ENCODE measurements at places on chromosomes 12 and 14.

DNA sequence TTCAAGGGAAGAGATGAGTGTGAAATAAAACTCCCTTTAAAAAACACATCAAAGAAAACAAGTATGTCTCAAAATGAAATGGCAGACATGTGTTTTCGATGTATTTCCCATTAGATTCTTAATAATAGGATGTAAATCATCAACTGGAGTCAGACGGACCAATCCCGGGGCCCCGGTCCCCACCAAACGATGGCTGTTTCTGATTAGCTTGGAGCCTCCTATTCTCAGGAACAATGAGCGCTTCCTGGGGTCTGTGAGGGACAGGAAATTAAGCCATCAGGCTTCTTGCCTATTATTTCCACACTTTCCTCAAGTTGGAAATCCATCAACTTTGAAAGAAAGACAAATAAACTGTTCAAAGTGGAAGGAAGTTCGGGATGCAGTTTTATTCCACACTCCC is 179.4 kb downstream of the EFCAB11 start:
- no peak for DNase-seq

DNA sequence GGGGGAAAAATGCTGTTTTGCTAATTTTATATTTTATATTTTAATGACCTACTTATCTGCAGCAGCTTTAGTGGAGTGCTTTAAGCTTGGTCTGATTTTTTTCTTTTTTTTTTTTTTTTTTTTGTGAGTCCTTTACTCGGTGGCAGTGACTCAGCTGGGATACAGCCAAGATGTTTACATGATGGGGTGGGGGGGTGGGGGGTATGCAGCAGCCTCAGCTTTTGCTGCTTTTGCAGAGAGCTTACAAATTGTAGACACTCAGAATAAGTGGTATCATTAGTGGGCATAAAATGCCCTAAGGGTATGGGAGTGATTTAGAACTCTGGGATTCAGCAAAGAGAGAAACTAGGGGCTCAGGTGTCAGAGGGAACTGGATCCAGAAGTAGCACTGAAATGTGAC is 38.2 kb upstream of the ARHGAP5 start:
- no peak for DNase-seq

DNA sequence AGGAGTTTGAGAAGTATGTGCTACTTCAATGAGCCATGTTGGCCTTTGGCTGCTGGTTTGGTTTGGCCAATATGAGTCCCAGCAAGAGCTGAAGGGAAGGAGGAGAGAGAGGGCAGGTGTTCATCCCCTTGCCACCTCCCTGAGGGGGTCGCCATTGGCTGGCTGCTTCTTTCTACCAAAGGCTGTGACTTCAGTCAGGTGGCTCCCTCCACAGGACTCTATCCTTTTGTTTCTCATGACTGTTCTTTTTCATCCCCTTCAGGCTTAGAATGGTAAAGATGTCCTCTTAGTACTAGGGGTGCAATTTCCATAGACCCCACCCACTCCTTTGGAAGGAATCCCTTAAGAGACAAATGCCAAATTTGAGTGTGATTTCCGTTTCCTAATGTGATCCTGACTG is 31.2 kb upstream of the OTOGL start:
- no peak for DNase-seq

GRCh38 chr14:70317969-70318634 is 41.4 kb downstream of the COX16 start:
- DNase-seq = no peak

DNA sequence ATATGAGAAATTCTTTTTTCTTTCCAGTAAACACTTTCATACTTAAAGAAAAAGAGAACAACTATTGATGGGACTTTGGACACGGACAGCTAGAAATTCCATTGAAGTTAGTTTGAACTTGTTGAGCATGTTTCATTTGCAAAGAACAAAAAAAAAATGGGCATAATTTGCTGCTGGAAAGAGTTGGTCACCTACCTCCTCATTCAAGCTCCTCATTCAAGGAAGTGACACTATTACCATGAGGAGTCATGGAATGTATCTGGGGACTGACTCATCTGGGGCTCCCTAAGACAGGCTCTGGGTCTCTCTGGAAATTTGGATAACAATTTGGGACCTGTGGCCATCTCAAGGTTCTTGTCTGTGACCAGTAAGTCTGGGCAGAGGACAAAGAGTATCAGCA is 50.4 kb downstream of the KICS2 start:
- no peak for DNase-seq

DNA sequence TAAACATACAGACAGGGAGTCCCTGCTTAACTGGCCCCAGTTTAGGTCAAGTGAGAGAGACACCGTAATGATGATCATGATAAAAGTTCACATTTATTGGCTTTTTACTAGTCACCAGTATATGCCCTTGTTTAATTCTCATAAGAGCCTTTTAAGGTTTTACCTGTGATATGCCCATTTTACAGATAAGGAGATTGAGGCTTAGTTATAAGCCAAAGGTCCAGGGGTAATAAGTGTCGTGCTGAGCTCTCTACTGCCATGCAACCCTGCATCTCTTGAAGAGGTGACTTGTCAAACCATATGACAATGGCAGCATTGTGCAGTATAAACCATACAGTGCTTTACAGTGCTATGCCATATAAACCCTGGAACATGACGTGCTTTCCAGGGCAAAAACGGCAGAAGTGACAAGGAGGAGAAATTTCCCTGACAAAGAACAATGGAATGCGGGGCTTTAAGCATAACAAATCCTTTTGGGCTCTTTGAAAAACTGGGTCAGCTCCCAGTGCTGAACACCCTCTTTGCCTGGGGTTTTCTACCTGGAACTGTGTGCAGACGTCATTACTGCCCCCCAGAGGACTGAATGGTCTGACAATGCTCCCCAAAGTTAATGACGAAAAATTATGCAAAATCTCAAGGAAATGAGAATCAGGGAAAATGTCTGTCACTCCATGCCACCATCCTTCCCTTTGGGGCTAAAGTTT is 59.7 kb upstream of the C14orf132 start:
- no peak for DNase-seq

- no peak for DNase-seq
Observed at GRCh38 chr14:90450667-90451066, 53.8 kb downstream of the CALM1 start.

GRCh38 chr12:1882405-1882804 is 36.0 kb downstream of the CACNA2D4 start:
- DNase-seq = no peak

- no peak for DNase-seq
Observed at GRCh38 chr14:23177181-23177580, 6.3 kb downstream of the SLC7A8 start.

DNA sequence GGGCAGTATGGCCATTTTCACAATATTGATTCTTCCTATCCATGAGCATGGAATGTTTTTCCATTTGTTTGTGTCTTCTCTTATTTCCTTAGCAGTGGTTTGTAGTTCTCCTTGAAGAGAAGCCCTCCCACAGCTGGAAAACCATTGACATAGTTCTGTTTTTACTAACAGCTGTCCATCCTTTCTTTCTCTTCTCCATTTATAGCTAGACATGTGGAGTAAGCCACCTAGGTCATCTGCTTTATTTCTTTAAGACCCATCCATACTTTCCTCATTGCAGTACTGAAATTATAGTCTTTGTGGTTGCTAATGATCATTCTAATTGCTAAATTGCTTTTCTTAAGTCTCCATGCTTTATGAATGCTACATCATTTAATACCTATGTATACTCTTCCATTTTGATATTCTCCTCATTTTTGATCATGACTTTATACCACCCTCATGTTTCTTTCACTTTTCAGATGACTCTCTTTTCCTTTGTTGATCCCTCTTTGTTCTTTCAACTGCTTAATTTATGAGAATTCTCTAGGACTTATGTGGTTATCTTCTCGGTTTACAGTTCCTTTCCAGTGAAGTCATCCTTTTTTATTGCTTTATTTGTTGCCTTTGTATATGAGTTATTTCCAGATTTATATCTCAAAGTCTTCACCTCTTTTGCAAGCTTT is 114.2 kb downstream of the PCNX1 start:
- no peak for DNase-seq

DNA sequence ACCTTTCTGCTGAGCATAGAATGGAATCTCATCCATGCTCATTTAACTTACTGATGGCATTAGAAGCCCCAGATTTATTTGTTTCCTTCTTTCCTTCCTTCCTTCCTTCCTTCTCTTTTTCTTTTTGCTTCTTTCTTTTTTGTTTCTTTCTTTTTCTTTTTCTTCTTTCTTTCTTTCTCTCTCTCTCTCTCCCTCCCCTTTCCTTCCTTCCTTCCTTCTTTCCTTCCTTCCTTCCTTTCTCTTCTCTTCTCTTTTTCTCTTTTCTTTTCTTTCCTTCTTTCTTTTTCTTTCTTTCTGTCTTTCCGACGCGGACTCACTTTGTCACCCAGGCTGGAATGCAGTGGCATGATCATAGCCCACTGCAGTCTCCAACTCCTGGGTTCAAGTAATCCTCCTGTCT is 55.9 kb downstream of the C12orf75 start:
- no peak for DNase-seq

DNA sequence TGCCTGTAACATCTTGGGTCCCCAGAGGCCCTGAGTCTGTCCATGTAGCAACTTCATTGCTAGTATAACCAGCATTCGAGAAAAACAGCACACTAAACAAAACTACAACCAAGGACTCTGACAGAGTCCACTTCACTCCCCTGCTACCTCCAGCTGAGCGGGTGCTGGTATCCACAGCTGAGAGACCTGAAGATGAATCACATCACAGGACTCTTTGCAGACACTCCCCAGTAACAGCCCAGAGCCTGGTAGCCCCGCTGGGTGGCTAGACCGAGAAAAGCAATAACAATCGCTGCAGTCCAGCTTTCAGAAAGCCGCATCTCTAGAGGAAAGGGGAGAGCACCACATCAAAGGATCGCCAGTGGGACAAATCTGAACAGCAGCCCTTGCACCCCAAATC is 9.0 kb upstream of the IQSEC3 start:
- DNase-seq = no peak

DNA sequence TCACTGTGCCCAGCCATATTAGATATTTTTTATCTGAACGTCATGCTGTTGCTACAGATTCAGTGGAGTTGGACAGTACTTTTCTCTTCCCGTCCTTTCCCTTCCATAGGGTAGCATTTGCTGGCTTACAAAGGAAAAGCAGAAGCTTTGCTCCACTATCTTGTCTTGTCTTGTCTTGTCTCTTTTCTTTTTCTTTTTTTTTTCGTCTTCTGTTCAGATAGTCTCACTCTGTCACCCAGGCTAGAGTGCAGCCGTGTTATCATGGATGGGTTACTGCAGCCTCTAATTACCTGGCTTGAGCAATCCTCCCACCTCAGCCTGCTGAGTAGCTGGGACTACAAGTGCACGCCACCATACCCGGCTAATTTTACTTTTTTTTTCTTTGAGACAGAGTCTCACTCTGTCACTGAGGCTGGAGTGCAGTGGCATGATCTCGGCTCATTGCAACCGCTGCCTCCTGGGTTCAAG is 21.1 kb downstream of the OR10G3 start:
- no peak for DNase-seq

DNA sequence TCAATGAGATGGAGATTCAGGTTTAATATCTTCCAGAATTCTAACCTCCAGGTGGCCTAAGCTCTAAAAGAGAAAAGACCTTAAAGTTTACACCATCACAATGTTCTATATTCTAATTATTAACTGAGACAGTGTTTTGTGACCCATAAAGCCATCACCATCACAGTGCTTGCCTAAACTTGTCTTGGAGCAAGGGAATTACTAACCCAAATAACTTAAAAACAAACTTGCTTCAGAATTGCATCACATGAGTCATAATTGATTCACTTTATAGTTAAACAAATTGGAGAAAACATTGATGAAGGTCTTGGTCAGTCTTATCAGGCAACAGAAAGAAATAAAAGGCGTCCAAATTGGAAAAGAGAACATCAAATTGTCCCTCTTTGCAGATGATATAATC is 54.5 kb upstream of the ALG10 start:
- no peak for DNase-seq

DNA sequence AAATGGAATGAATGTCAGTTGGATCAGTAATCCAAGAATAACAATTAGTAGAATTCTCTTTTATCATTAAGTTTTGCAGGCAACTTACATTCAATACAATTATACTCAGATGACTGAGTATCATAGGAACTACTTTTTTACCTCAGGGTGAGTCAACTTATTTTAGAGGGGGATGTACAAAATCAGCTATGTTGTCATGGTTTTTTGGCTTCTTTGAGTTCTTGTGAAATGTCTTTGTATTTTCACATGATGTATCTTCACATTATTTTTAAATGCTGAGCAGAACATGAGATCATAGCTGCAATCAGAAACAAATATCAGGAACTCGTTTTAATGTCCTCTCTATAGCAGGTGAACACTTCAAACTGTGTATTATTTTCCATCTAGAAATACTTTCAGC is 65.3 kb upstream of the PTPRR start:
- DNase-seq = no peak

GRCh38 chr12:66636771-66637170 is 42.1 kb downstream of the GRIP1 start:
- DNase-seq = no peak

DNA sequence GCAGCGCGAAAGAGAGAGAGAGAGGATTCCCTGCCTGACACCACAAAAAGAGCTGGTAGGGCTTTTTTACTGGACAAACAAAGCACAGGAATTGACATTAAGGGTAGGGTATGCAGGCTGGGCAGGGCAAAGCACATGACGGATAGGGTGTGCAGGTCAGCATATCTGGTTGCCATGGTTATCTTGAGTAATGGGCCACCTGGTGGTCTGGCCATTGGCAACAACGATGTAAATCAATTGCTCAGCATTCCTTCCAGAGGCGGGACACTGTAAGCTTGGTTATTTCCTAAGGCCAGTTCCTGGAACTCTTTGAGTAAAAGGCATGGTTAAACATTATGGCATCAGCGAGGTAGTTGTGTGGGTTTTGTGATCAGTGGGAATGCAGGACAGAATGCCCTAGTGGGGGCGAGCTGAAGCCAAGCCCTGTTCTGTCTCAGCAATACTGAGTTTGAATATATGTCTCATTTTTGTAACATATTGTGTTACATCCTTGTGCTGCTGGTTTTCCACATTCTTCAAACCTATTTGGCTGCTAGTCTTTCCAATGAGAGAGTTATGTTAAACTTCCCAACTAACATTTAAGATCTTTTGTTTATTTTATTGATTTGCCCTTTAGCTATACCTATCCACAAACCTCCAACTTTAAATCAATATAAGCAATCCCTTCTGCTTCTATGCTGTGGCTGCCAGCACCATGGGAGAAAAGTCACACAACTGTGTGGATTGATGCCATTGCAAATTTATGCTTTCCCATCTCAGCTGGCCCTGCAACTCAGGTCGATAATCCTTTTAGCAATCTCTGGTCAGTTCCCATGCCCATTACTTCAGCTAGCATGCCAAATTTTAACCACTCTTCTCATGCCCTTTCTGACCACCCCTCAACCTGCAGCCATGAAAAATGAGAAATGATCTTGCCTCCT is 396.7 kb upstream of the PDE3A start:
- DNase-seq = no peak
